Stimulated activated CD4-positive, alpha-beta T cell treated with anti-CD3 and anti-CD28 coated beads, Interleukin-12 subunit alpha, Interleukin-12 subunit beta, amount 100 ng/mL, for 48 hours (primary cell): ENCODE measurements at places on chromosomes 13 and 19.

GRCh38 chr13:40814803-40815202 lies 25.4 kb downstream of the SLC25A15 start:
- DNase-seq: no peak

- no peak for DNase-seq
Observed at GRCh38 chr13:91313581-91313980, 33.9 kb upstream of the MIR17HG start.

GRCh38 chr13:36242761-36243160 lies 28.4 kb upstream of the SOHLH2 start:
- no peak for DNase-seq

GRCh38 chr19:12730064-12730463 lies 4.4 kb downstream of the TRIR start:
- no peak for DNase-seq

DNA sequence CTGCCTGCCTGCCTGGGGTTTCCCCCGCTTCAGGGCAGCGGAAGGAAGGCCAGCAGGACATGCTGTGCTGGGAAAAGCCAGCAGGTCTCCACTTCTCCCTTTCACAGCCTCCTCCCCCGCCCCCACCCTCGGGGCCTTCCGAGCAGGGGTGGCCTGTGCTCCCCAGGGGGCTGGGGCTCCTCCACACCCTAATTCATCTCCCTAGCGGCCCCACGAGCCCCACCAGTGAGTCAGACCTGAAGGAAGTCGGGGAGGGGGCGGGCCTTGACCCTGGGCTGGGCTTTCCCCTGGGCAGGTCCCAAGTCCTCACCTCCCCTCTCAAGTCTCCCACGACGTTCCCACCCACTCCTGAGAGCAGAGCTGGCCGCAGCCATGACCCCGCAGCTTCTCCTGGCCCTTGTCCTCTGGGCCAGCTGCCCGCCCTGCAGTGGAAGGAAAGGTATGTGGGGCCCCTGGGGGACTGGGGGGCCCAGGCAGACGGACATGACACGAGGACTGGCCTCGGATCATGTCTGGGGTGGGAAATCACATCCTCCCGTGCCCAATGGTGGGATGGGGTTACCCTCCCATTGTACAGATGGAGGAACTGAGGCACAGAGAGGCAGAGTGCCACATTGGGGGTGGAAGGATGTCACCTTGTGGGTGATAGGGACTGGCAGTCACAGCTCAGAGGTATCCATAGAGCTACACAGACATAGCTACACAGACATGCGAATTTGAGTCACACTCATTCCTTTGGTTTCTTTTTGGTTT lies at the start of gene EBI3:
Gene EBI3 (plus strand): TSS at position 345 of the 753 bp plus-strand sequence. CDS start 28 bp downstream, at position 373.
- peak; percentile 31 for DNase-seq

- peak; percentile 41 for DNase-seq
Observed at GRCh38 chr19:12603714-12604113, 6.9 kb downstream of the ZNF490 start.

GRCh38 chr19:19637523-19638251 lies 5.8 kb downstream of the GMIP start:
- DNase-seq: no peak

- DNase-seq: no peak
Observed at GRCh38 chr13:113192902-113193301, 15.6 kb downstream of the PCID2 start.

DNA sequence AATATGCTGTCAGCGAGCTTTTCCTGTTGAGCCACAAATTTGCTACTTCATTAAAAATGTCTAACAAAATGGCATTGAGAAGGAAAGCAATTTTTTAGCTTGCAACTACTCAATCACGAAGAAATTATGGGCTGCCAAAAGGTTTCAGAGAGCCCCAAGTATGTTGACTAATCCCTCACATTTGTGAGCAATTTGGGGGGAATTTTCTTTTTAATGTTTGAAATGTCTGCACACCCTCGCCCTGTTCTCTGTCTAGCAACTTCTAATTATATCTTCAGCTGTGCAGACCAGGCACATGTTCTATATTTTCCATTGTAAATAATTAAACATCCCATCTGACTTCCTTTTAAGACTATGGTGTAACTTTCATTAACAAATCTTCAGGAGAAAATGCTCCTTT lies 192.9 kb downstream of the DCT start:
- no peak for DNase-seq
